PC-3 (cell line): ENCODE measurements at places on chromosomes 16 and 17. TPM values are rescaled to one million over a fixed set of nuclear protein-coding genes. Genes with fewer than 3 reads are reported as not detected.

Gene ABCA3
- 11.0 and 15.5 TPM in 2 replicates for total RNA-seq

DNA sequence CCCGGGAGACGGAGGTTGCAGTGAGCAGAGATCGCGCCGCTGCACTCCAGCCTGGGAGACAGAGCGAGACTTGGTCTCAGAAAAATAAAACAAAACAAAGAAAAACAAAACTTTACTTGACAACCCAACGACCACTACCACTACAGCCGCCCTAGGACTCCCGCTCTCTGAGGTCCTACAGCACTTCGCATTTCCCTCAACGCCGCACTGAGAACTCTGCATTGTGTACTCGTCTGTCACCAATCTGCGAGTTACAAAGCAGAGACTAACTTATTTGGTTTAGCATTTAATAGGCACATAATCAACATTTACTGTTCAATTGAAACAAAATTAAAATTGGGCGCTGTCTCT, 479 bp upstream of the ZNF207 start:
- peak; percentile 3 for DNase-seq

DNA sequence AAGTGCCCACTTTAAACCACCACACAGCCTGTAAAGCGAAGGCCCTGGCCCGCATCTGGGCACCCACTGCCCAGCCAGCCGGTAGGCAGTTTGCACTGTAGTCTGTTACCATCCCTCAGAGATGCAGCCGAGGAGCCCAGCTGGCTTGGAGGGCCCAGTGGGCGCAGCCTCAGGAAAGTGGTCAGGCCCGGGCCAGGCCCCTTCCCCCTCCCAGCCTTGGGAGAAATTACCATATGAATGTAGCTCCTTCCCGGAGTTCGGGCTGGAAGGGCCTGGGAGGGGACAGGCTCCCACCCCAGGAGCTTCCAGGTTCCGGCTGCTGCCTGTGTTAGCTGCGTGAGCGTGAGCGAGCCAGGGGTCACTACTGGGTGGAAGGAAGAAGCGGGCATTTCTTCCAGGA, 325.4 kb downstream of the SEC14L1 start:
- DNase-seq: no peak

GRCh38 chr17:27466743-27467375, 10.6 kb downstream of the KSR1 start:
- no peak for DNase-seq

DNA sequence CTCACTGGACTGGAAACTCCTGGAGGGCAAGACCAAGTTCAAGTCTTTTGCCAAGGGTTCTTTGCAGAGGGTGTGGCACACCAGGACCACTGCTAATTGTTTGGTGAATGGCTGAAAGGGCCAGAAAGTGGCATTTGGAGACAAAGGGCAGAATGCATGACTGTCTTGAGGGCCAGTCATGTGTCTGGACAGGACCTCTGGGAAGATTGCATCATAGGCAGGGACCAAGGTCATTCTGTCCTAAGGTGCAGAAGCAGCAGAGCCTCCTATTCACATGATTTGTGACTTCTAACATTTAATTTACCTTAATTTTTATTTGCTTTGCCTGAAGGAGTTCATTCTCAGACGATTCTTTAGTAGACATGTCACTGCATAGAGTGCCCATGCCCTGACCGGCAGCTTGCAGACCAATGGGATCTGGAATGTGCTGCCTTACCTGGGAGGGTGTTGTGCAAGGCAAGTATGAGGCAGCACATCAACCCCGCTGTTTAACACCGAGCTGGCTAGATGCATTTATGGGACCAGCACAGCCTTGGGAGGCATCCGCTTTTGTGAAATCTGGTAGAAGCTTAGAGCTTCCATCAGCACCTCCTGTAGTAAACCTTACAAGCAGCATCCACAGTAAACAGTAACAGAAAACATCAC, 62.3 kb upstream of the MAF start:
- no peak for DNase-seq

- DNase-seq: peak; percentile 58
Observed at GRCh38 chr16:69848637-69849545, 86.8 kb downstream of the WWP2 start.

- peak; percentile 8 for DNase-seq
Observed at GRCh38 chr16:8962393-8963009, 1.2 kb downstream of the USP7 start.

DNA sequence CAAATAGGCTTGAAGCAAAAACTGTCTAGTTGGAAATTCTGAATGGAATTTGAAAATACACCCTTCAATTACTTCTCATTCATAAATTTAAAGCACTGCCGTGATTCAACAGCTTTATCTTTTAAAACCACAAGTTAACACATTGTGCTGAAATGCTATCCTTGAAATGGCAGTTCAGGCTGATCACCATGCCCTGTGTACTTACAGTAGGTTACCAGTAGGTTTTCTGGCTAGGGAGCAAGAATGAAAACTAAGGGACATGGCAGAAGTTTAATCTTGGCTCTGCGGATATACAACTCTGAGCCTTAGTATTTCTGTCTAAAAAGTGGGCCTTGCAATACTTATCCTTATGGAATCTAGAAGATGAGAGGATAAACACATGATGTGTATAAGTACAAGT, 28.0 kb downstream of the NXPH3 start:
- DNase-seq: no peak

GRCh38 chr16:15509593-15510535, 75.5 kb downstream of the BMERB1 start:
- no peak for DNase-seq

- no peak for DNase-seq
Observed at GRCh38 chr16:85603203-85603755, 9.8 kb upstream of the GSE1 start.

Gene CRHR1
- total RNA-seq: not detected in 2 replicates

DNA sequence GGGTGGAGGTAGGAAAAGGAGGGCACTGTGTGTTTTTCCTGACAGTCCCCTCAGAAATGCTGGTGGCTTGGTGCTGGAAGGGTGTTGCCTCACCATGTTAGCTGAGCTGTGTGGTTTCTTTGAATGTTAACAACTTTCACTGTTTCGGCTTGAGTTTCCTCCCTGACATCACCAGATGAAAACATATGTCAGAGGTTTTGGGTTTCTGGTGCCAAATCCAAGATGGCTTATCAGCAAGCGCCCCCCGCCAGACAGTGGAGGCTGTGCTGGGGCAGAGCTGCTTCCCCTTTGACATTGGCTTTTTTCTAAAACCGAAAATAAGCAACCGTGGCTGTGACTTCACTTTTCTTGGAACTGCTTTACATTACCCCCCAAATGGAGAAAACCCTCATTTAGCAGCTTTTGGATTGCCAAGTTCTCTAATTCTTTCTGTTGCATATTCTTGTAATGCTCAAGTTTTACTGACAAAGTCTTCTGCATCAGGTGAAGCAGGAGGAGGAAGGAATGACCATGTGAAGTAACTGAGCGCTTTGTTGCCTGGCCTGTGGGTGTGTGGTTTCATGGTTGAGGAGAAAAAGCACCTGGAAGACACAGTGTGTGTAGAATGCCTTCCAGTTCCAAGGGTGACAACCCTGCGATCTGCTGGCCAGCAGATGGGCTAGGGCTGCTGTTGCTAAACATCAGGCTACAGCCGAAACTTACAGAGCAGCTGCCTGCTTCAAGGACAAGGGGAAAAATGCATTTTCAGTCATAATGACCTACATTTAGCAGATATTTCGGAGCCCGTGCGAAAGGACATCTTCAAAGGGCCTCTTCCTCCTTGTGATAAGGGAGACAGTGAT, 9.7 kb downstream of the RMI2 start:
- DNase-seq: no peak

Gene SENP3
- total RNA-seq: 82.8 and 88.7 TPM in 2 replicates

DNA sequence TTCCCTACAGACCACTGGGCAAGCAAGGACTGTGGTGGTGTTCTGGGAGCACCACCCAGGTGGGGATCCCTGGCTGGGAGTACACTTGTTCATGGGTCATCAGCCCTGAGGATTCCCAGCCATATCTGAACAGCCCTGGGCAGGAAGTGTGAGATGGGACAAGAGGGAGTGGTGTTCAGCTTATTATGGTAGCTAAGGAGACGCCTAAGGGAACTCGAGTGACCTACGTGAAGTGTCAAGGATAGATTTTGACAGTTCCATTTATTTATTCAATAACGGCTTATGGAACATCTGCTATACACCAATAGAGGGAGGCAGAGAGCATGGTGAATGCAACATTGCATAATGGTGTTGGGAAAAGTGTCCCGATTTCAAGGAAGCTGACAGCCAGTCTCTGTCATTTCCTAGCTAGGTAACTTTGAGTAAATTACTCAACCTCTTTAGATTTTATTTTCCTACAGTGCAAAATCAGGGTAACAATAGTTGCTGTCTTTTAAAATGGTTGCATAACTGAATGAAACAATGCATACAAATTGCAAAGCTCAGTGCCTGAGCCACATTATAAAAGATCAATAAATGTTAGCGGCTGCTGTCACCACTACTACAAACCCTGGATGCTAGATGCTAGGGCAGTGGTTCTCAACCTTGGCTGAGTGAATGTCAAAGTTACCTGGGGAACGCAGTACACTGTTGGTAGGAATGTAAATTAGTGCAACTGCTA, 534.1 kb downstream of the GRIN2A start:
- DNase-seq: peak; percentile 43

GRCh38 chr16:64534180-64534780, 587.6 kb downstream of the CDH11 start:
- DNase-seq: no peak

- no peak for DNase-seq
Observed at GRCh38 chr17:41416479-41416878, 7.9 kb downstream of the KRT37 start.

DNA sequence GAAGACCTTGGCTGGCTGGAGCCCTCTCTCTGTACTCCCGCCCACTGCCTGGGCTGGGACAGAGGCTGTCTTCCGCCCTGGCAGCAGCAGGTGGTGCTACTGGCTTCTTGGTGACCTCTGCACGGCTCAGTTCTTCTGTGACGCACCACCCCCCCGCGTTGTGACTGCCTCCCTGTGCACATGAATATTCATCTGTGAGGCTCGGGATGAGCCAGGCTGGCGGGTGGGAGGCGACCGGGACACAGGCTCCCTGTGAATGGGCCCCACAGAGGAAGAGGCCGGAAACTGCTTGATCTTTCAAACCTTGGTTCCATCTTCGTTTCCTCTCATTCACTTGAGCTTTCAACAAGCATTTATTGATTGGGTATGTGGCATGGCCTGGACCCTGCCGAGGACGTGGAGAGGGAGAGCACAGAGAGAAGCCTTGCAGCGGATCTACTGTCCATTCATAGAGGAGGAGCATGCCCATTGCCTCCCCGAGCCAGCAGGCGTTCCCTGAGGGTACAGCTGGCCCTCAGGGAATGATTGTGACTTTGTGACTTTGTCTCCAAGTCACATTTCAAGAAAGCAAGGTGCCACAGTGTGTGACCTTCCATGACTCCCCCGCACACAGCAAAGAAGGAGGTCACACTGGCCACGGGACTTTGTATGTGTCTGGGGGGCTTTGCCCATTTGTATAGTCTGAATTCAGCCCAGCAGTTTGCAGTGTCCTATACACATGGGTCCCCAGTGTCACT, 45.0 kb downstream of the B9D1 start:
- DNase-seq: no peak

Gene CES5A
- not detected in 2 replicates for total RNA-seq

DNA sequence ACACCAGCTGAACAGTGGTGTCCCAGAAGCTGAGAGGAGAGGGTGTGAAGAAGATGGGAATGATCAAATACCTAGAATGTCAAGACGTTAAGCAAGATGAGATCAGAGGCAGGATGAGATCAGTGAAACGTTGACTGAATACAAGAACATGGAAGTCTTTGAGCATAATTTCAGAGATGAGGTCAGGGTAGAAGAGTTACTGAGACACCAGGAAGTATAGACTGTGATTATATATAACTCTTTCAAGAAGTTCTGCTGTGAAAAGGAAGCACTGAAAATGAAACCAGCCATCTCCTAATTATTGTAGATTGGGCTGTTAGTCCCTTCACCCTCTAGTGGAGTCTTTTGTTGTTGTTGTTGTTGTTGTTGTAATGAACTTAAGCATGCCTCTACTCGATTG, 9.1 kb downstream of the SHCBP1 start:
- no peak for DNase-seq

DNA sequence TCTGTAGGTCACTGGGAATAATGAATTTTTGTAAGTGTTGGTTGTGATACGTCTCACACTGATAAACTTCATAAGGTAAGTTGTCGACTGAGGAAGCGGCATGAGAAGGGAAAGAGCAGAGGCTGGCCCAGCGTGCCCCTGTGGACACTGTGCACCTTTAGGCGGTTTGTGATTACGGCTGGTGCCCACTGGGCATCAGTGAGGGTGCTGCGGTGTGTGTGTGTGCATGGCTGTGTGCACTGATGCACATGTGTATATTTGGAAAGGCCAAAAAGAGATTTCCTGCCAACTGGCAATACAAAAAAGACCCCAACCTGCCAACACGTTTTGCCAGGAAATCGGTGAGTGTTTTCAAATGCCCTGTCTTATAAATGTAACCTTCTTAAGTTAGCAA, 11.9 kb downstream of the IRF8 start:
- no peak for DNase-seq

Gene TPSG1
- total RNA-seq: not detected in 2 replicates

DNA sequence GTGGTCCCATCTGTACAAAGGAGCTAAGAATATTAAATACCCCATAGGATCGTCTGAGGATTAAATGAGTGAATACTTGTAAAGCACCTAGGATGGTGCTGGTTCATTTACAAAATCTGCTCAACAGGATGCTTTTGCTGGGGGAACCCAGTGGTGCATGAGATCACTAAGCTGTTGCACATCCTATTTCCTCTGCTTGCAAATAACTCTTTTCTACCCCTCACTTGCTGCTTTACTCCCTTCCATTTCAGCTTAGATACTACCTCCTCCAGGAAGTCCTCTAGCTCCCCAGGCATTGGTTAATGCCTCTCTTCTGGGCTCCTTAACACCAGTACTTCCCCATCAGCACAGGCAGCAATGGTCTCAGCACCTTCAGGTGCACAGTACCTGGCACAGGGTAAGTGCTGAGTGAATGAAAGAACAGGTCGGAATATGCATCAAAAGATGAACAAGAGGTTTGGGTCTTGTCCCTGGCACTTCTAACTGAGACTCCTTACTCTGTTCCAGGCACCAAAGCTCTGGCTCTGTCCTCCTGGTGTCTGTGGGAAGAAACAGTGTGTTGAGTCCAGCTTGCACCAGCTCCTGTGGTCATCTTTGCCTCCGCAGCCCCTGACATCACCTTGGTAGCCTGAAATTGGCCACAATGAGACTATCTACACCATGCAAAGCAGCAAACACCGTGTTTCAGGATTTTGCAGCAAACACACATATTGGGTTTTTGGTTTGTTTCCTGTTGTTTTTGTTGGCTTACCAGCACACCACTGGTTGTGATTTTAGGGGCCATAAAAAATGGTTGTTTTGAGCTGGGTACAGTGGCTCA, 24.1 kb upstream of the IL21R start:
- no peak for DNase-seq

- DNase-seq: peak; percentile 75
Observed at GRCh38 chr16:65117811-65118448, 3.9 kb downstream of the CDH11 start.

GRCh38 chr16:84368308-84368996, at the start of gene ATP2C2:
Gene ATP2C2 (plus strand): TSS chr16:84368538. CDS start chr16:84368616, 78 bp downstream.
- DNase-seq: peak; percentile 78

Gene SPHK1
- total RNA-seq: 54.2 and 59.7 TPM in 2 replicates
